ENCODE measurements at places on chromosomes 1 and 21.

GRCh38 chr1:94247138-94248094 lies 10.0 kb upstream of the ARHGAP29 start:
- H3K27me3 ChIP-seq, result peaks cover 37% of the 10 kb centered on the region
- DNase-seq, result peak; percentile 76
- no peak overlapping the region for H3K27ac ChIP-seq
- H3K4me1 ChIP-seq, result peaks cover 7% of the 10 kb centered on the region
- peak overlapping the region; percentile 43 for H3K4me3 ChIP-seq

- H3K27ac ChIP-seq, result peak overlapping the region; percentile 71
- H3K36me3 ChIP-seq, result no peaks in the 10 kb centered on the region
- DNase-seq, result no peak
- H3K4me3 ChIP-seq, result peak overlapping the region; percentile 64
- peaks cover 23% of the 10 kb centered on the region for H3K4me1 ChIP-seq
These were observed 110.2 kb downstream of the NAV1 start for GRCh38 chr1:201648907-201649721.

GRCh38 chr1:10556430-10557005 lies 81.8 kb downstream of the PEX14 start:
- no peaks in the 10 kb centered on the region for H3K4me1 ChIP-seq
- no peak overlapping the region for H3K27ac ChIP-seq
- H3K36me3 ChIP-seq, result no peaks in the 10 kb centered on the region
- no peak for DNase-seq

DNA sequence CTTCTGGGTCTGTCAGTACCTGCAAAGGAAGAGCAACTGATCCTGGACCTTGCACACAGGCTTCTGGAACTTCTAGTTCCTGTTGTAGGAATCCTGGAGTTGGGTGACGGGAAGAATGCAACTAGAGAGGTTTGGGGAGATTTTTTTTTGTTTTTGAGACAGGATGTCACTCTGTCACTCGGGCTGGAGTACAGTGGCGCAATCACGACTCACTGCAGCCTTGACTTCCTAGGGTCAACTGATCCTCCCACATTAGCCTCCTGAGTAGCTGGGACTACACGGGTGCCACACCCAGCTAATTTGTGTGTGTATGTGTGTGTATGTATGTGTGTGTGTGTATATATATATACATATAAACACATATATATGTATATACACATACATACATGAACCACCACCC lies 18.8 kb downstream of the ENTREP3 start:
- H3K27me3 ChIP-seq, result no peaks in the 10 kb centered on the region
- H3K36me3 ChIP-seq, result peaks cover 28% of the 10 kb centered on the region
- H3K27ac ChIP-seq, result no peak overlapping the region
- H3K4me1 ChIP-seq, result no peaks in the 10 kb centered on the region

GRCh38 chr21:46634966-46635323 lies 529 bp upstream of the PRMT2 start:
- H3K27me3 ChIP-seq, result no peaks in the 10 kb centered on the region
- H3K4me1 ChIP-seq, result peaks cover 3% of the 10 kb centered on the region
- peak overlapping the region; percentile 99 for H3K27ac ChIP-seq
- peak overlapping the region; percentile 56 for H3K4me3 ChIP-seq

Measured in large intestine (tissue), 12 donors.